SIG-M5 (cell line): ENCODE measurements at places on chromosomes 12 and 14.

DNA sequence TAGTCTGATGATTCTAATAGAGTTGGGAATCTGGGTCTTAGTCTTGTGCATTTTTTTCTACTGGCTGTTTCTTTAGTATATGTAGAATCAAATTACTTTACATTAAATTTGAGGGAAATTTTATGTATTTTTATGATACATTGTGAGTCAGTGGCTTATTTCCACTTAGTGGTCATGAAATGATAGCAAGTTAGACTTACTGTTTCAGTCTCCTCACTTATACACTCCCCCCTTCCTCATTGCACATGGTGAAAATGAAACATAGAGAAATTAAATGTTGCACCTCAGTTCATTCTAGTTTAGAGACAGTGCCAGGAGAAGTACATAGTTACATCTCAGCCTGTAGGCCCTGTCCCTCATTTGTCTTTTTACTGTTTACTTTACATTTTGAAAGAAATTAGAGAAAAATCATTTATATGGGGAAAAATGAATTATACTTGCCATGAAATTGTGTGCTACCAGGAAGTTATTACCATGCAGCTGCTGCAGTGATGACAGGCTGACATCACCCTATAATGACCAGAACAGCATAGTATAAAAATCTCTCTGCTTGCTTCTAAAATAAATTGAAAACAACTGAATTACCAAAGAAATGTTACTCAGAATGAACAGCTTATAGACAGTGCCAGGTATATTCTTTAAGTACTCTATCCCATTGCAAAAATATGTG, 113.2 kb downstream of the TRMT5 start:
- no peak for DNase-seq

DNA sequence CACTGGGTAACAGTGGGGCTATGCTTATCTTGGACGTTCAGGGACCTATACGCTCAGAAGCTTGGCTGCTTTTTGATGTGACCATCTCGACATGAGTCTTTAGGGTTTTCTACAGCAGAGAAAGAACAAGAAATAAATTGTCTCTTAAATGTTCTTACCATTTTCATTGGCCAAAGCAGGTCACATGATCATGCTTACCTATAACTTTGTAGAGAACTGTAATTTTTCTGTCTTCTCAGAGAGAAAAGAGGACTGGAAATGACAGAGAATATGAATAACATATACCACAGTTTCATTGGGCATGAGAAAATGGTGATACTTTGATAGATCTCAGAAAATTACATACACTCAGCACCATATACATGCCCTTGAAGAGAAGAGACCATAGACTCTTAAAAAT, 390.9 kb downstream of the NRXN3 start:
- no peak for DNase-seq

DNA sequence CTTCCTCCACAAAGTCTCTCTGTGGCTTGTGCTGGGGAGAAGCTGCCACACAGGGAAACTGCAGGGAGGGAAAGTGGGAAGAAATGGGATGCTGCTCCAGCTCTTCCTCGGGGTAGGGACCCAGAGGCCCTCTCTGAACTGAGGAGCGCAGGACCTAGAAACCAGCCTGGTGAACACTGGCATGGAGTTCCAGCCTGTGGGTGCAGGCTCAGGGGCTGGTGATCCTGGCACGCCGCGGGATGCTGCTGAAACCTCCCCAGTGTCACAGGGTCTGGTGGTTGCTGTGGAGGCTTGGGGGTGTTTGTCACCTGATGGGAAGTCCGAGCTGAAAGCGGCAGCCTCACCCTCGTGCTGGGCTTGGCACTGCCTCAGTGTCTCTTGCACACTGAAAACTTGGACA, 5.2 kb upstream of the KRT75 start:
- DNase-seq: no peak

DNA sequence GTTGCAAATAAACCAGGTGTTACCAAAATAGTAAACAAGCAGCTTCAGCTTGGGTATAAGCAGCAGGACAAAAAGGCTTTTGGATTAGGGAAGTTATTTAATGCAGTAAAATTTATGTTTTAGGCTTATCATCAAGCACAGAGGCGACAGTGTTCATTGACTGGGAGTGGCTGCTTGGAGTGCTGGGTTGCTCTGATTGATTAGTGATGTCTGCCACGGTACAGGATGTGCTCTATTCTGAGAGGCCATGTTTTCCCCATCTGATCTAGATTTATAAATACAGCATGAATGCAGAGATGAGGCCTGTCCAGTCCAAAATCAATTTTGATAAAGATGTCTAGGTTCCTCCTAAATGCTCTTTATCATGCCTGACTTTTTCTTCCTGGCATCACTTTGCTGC, 83.5 kb downstream of the MAP1LC3B2 start:
- DNase-seq: no peak

- no peak for DNase-seq
Observed at GRCh38 chr12:124474709-124475108, 92.7 kb downstream of the NCOR2 start.

DNA sequence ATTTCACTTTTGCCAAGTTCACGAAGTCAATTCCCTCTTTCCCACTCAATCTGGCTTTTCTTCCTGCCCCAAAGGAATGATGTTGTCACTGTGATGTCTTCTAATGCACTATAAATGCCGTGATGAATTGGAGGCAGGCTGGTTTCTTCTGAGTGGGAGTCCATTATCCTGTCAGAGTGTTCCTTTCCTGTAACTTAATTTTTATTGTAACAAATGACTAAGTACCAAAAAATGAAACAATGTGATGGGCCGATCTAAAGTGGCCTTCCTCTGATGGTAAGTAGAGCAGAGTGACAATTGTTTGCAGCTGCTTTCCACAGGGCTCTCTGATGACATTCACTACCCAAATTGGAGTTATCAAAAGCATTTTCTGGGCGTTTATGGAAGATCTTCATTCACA, 22.2 kb downstream of the TMEM30B start:
- DNase-seq: no peak

GRCh38 chr14:89131004-89131750, 285.9 kb downstream of the FOXN3 start:
- DNase-seq: no peak

- no peak for DNase-seq
Observed at GRCh38 chr12:25328072-25328712, 77.5 kb upstream of the KRAS start.

DNA sequence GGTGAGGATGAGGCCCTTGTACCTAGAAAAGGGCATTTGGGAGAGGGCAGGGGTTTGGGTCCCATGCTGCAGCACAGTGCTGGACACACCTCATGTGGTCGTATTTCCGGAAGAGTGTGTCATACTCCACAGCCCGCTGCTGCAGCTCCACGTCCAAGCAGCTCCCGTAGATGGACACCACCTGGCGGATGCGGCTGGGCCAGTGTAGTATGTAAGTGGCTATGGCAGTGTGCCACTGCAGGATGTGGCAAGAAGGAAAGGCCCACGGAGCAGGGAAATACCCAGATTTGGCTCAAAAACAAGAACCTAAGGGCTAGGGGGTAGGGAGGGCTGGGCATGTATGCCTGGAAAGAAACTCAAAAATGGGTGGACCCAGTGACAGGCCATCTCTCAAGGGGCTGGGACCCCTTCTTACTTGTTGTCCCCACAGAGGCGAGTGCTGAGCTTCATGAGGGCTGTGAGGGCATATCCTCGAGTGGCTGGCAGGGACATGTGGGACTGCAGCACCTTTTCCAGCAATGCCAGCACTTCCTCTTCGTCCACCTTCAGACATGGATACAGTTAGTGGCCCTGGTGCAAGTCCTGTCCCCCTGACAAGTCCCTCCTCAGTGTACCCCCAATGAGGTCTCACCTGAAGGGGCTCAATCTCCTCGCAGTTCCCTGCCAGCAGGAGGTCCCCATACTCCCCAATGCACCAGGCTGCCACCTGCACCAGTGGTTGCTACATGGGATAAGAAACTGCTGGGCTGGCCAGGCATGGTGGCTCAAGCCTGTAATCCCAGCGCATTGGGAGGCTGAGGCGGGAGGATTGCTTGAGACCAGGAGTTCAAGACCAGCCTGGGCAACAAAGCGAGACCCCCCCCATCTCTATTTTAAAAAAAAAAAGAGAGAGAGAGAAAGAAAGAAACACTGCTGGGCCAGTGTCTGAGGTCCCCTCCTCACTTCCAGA, 5.4 kb downstream of the AP1G2 start:
- DNase-seq: no peak

DNA sequence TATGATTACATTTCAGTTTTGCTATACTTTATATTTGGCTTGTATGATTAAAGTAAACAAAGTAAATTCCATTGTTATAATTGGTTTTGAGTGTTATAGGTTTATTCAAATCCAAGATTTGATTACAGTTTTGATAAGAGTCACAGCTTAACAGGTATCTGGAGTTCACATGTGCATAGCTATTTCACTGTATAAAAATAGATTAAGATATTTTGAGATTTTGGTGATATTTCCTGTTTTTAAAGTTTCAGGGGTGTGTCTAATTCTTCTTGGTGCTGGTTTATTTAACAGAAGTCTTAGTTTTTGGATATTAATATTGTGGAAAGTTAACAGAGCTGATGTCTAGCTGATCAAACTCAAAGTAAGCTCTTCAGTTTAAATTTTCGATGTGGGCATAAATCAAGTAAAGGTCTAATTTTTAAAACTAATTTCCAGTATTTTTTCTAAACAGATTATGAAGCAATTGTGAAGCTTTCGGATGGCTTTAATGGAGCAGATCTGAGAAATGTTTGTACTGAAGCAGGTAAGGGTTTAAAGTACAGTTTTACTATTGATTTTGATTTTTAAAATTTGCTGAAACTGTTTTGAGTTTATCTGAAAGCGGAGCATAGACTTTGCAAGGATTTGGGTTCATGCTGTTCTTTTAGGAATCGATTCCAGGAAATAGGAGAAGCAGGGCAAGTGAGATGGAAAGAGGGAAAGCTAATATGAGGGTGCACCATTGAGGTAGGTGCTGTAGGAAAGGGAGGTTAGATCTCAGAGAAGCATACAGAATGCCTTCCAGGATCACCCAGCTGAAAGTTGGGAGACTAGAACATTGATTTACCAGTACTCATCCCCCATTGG, 6.2 kb upstream of the STYX start:
- DNase-seq: no peak

- no peak for DNase-seq
Observed at GRCh38 chr12:39332661-39333175, 110.2 kb downstream of the KIF21A start.
